ENCODE measurements at places on chromosomes 5 and 9.
A peak's percentile ranks its signal among the peaks of the same experiment; 100 is the strongest.

DNA sequence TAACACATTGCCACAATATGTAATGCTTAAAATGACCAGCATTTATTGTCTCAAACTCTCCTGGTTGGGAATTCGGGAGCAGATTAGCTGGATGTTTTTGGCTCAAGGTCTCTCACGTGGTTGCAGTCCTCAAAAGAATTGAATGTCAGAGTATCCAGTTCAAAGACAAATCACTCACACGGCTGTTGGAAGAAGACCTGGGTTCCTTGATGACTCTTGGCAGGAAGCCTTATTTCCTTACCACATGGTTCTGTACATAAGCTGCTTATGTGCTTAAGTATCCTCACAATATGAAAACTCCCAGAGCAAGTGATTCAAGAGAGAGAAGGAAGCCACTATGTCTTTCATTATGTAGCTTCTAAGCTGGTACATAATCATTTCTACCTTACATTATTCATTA, 230.3 kb upstream of the PTPRD start:
- DNase-seq: peak; percentile 94

DNA sequence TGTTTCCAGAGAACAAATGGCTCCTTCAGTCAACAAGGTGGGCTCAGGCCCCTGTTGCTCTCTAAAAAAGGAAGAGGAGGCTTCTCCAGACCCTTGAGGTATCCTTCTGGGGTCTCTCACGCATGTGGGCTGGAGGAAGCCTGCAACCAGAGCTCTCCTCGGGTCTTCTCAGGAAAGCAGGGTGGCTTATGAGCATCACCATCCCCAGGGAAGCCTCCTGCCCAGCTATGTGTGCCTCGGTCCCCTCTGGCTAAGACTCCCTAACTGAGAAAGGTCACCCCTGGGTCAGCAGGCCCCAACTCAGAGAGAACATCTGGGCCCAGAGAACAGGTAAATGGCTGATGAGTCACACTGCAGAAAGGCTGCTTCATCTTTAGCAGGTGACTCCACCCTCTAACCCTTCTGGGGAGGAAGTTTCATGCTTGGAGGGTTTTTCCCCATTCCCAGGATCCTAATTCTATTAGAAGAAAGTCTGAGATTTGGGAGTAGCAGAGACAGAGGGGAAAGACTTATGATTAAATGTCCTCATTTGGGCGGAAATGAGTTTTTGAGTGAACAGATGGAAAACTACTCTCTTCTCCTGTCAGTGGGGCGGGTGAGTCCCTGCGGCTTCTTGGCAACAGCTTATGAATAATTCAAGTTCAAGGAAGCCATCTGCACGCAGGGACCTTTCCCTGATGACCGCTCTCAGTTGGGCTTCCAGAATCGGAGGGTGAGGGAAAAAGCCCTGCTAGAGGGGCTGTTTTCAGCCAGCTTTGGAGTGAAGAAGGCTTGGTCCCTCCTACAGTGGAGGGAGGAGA, 41.9 kb downstream of the TGFBI start:
- peak; percentile 36 for DNase-seq

DNA sequence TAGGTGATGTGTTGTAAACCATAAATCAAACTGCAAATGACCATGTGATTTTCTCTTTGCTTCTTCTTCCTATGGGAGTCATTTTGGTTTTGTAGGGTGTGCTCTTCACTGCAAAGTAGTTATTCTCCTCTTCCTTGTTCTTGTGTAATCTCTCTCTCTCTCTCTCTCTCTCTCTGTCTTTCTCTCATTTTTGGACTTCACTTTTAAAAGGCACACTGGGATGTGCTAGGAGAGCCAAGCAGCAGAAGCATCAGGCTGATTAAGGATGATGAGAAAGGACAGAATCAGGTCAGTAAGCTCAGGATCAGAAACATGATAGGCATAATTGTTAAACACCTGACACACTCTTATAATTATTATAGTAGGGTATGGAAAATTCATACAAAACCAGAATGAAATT, 505.3 kb upstream of the ZNF608 start:
- DNase-seq: no peak

DNA sequence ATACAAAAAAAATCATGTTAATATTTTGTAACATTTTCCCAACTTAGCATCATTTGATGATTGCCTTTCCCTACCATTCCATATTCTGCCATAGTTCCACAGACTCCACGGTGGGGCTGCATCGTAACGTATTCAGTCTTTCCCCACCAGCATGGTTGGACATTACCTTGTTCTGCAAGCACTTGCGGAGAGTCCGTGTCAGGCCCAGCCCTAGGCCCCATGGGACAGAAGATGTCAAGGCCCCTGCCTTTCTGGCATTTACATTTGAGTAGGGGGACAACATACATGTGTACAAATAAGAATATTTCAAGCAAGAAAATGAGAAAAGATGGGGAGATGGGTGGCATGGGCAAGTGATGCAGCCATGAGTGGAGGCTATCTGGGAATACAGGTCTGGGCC, 8.2 kb upstream of the PHF2 start:
- no peak for DNase-seq

DNA sequence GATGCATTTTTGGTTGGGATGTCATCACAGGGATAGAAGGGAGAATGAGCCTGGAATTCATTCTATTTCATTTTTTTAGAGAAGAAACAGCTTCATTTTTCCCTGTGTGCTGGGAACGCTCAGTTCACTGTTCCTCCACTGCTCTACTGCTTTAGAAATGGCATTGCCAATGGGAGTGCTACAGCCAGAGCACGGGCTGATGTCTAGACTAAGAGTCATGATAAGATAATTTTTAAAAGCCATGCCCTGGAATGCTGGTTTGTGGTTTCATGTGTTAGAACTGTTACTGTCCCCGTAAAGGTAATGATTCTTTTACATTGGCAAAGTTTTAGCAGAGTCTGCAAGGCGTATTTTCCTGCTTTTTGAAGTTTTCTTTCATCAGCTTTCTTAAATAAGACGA, 119.6 kb downstream of the SEMA6A start:
- no peak for DNase-seq

GRCh38 chr9:122944960-122945888, 4.4 kb downstream of the RABGAP1 start:
- DNase-seq: no peak

- DNase-seq: no peak
Observed at GRCh38 chr5:152388610-152389009, 16.5 kb downstream of the NMUR2 start.

GRCh38 chr9:131473891-131474290, 28.8 kb upstream of the POMT1 start:
- no peak for DNase-seq

- no peak for DNase-seq
Observed at GRCh38 chr5:102834438-102834964, 79.4 kb downstream of the PAM start.

DNA sequence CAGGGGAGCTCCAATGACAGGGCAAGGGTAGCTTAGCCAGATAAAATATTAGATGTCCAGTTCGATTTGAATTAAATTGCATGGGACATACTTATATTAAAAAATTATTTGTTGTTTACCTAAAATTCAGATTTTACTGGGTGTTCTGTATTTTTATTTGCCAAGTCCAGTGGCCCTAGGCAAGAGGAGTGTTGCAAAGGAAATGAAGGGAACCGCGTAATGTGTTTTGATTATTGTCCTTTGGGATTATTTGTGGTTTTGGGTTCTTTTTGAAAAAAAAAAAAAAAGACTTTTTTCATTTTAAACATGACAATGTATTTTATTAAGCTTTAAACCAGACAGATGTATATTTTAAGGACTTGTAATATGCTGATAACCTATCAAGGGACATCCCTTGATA, 179.3 kb downstream of the C9orf152 start:
- no peak for DNase-seq

- no peak for DNase-seq
Observed at GRCh38 chr9:114315723-114316363, 7.1 kb upstream of the ORM1 start.

- DNase-seq: no peak
Observed at GRCh38 chr9:95138474-95138873, 179.0 kb downstream of the FANCC start.

GRCh38 chr5:146751054-146751453, 127.5 kb downstream of the PPP2R2B start:
- peak; percentile 17 for DNase-seq

DNA sequence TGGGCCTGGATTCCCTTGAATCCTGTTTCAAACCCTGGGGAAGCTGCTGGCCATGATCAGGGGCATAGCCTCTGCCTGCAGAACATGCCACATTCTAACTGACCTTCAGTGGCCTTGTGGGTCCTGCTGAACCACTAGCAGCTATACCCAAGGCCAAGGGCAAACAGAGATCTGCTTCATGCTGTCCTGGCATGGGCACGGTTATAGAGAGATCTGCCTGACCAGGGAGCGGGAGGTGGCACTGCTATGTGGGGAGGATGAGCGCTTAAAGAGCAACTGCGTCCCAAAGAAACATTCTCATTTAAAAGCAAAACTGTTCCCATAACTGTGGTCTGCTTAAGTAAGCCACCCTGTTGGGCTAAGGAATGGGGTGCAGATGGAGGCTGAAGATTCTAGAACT, 36.5 kb upstream of the SYNPO start:
- no peak for DNase-seq

- no peak for DNase-seq
Observed at GRCh38 chr5:126965061-126965475, 65.3 kb downstream of the MARCHF3 start.

GRCh38 chr5:38535248-38535750, 21.1 kb downstream of the LIFR start:
- DNase-seq: peak; percentile 68

- no peak for DNase-seq
Observed at GRCh38 chr5:342501-343460, 21.3 kb downstream of the AHRR start.

- DNase-seq: no peak
Observed at GRCh38 chr9:99595796-99596195, 225.9 kb upstream of the NR4A3 start.

GRCh38 chr5:103362211-103362610, 103.6 kb downstream of the MACIR start:
- no peak for DNase-seq

DNA sequence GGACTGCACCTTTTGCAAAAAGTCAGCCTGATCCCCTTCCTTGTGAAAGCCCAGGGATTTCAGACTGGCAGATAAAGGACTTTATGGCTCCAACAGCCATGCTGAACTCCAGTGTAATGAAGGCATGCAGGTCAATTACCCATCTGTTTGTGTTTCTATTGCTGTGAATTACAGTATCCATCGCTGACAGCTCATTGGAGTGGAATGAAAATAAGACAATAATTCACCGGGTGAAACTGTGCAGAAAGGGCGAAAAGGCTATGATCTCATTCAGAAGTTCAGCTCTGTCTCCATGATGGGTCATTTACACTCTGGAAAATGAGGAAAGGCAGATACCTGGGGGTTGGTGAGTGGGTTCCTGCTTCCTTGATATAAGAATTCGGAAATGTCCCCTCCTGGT, 148.0 kb downstream of the BRINP1 start:
- no peak for DNase-seq

DNA sequence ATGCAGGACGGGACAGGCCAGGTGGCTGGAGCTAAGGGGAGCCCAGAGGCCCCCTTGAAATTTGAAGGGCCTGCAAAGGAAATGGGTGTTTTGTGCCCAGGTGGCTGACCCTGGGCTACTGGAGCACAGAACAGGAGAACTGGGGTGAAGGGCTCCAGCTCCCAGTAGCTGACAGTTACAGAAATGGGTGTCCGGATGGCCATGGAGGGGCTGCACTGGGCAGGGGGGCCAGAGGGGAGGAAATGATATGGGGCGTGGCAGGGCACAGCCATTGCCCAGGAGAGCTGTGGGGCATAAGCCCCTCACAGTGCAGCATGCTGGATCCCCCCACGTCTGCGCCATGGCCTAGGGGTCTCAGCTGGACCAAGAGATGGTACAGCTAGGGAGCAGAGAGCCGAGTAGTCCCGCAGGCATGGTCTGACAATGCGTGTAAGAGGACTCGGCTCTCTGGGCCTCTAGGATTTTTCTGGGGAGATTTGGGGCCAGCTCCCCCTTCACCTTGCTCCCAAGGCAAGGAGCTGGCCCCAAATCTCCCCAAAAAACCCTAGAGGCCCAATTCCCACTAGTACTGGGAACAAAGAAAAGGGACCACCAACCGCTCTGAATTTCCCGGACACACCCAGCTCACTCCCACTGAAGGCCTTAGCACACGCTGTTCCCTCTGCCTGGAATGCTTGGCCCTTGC, 7.9 kb upstream of the CARD19 start:
- no peak for DNase-seq

- no peak for DNase-seq
Observed at GRCh38 chr5:1005904-1006655, 2.5 kb upstream of the NKD2 start.

DNA sequence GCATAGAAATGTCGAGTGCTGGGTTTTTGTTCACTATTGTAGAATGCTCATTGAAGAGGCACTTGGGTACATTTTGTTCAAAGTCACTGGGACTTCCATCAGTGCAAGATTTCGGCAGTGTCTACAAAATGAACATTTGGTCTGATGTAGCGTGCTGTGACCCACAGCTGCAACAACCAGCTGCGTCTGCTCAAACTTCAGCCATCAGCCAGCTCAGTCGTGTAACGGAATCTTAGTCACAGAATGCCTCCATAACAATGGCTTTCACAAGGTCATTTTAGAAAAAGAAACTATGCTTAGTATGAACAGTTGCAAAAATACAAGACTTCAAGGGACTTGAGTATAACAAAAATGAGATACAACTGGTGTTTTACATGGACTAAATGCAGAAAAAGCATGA, 828.1 kb upstream of the GRAMD2B start:
- no peak for DNase-seq

DNA sequence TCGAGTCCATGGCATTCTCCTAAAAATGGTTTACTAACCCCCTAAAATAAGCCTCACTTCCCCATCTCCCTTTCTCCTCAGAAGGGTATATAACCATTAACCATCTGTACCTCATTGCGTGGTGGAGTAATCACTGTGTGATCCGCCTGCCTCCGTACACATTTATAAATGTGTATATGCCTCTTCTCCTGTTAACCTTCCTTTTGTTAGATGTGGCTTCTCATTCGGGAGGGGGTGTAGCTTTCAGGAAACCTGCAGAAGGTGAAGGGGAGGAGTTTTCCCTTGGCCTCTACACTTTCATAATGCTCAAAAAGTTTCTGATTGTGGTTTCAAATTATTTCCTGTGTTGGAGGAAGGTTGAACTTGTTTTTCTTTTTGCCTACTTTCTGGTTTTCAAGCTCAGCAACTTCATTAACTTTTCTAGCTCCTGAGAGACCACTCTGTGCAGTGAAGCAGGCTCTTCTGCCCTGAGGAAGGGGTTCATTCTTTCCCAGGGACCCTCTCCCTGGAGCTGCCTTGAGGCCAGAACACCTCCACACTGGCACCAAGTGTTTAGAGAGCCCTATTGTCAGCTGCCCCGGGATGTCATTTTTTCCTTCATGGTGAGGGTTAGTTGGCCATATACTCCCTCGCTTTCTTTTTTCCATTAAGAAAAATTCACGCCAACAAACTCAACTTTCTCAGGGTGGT, 46.9 kb downstream of the RASGRF2 start:
- DNase-seq: no peak

All from NCI-H524 treated with DMSO at 0.1 percent for 48 hours (cell line).